Colonic mucosa (tissue), 4 donors: ENCODE measurements at places on chromosomes 12 and 14. TPM values are rescaled to one million over a fixed set of nuclear protein-coding genes. Genes with fewer than 3 reads are reported as not detected.

Gene XRCC3
- 70.0 TPM for total RNA-seq

Gene DDIT3
- 17.5 TPM for total RNA-seq

Gene KRT77
- not detected for total RNA-seq

Gene BDKRB2
- 23.3 TPM for total RNA-seq

Gene YLPM1
- total RNA-seq, result 41.7 TPM

Gene DGKA
- total RNA-seq, result 91.2 TPM

Gene EIF4B
- 455 TPM for total RNA-seq

Gene TAS2R9
- not detected for total RNA-seq

Gene FERMT2
- total RNA-seq, result 43.9 TPM

Gene ZDHHC22
- total RNA-seq, result 0.42 TPM

Gene IL26
- total RNA-seq, result not detected

Gene KLHL33
- total RNA-seq, result 0.05 TPM

Gene C12orf60
- 0.89 TPM for total RNA-seq

Gene BCL11B
- 10.4 TPM for total RNA-seq

Gene E2F7
- 9.1 TPM for total RNA-seq

Gene ST8SIA1
- 1.2 TPM for total RNA-seq

Gene POTEM
- total RNA-seq, result not detected

Gene EGLN3
- total RNA-seq, result 86.3 TPM

Gene LIN7A
- 0.17 TPM for total RNA-seq

Gene PTPN21
- total RNA-seq, result 23.6 TPM

Gene SRRM4
- not detected for total RNA-seq

Gene KRT79
- total RNA-seq, result not detected

Gene CLEC2A
- total RNA-seq, result not detected

Gene PIANP
- total RNA-seq, result 1.2 TPM

Gene TAS2R8
- not detected for total RNA-seq

Gene STON2
- total RNA-seq, result 12.7 TPM

Gene RIMBP2
- total RNA-seq, result 5.6 TPM

Gene OSBPL8
- 32.8 TPM for total RNA-seq

Gene P2RX4
- total RNA-seq, result 82.2 TPM
